B cell (primary cell): ENCODE measurements at places on chromosomes 13 and 19. TPM values are rescaled to one million over a fixed set of nuclear protein-coding genes. Genes with fewer than 3 reads are reported as not detected.

GRCh38 chr19:4691373-4691772 is 21.2 kb upstream of the MYDGF start:
- DNase-seq, result no peak

- DNase-seq, result no peak
Measured at GRCh38 chr13:20525144-20525600, 485 bp downstream of the CRYL1 start.

ZNF14 gene
- total RNA-seq, result 21.0 and 22.5 TPM in 2 replicates

- DNase-seq, result no peak
Measured at GRCh38 chr13:66896933-66897332, 333.2 kb downstream of the PCDH9 start.

ZNF549 gene
- total RNA-seq, result 23.0 and 23.7 TPM in 2 replicates

MAMSTR gene
- total RNA-seq, result 1.6 and 2.4 TPM in 2 replicates

GRCh38 chr13:75841905-75842304 is 205.8 kb downstream of the LMO7 start:
- DNase-seq, result no peak
